Lower lobe of right lung (tissue), 2 donors: ENCODE measurements at places on chromosomes 5 and 9. TPM values are rescaled to one million over a fixed set of nuclear protein-coding genes. Genes with fewer than 3 reads are reported as not detected.
A peak's percentile ranks its signal among the peaks of the same experiment; 100 is the strongest.

The MUSK gene
- total RNA-seq: 3.2 TPM

The PRELID2 gene
- total RNA-seq: 10.2 TPM

The PCDHB9 gene
- 3.0 TPM for total RNA-seq

- no peaks in the 10 kb centered on the region for H3K36me3 ChIP-seq
- peak; percentile 66 for DNase-seq
- no peak overlapping the region for H3K4me3 ChIP-seq
- H3K4me1 ChIP-seq: no peaks in the 10 kb centered on the region
- no peak overlapping the region for H3K27ac ChIP-seq
Observed at GRCh38 chr9:91775011-91775707, 174.9 kb downstream of the ROR2 start.

GRCh38 chr9:23044549-23044948 lies 597.9 kb downstream of the DMRTA1 start:
- no peak overlapping the region for H3K27ac ChIP-seq
- no peaks in the 10 kb centered on the region for H3K36me3 ChIP-seq
- no peak overlapping the region for H3K4me3 ChIP-seq
- H3K27me3 ChIP-seq: no peaks in the 10 kb centered on the region

GRCh38 chr5:376799-377325 lies 55.3 kb downstream of the AHRR start:
- no peak overlapping the region for H3K4me3 ChIP-seq
- peaks cover 25% of the 10 kb centered on the region for H3K4me1 ChIP-seq
- DNase-seq: no peak
- no peaks in the 10 kb centered on the region for H3K27me3 ChIP-seq
- H3K27ac ChIP-seq: no peak overlapping the region

GRCh38 chr9:37082214-37082765 lies 38.1 kb upstream of the ZCCHC7 start:
- no peaks in the 10 kb centered on the region for H3K27me3 ChIP-seq
- peaks cover 20% of the 10 kb centered on the region for H3K4me1 ChIP-seq
- DNase-seq: no peak
- no peak overlapping the region for H3K4me3 ChIP-seq

- H3K4me1 ChIP-seq: peaks cover 22% of the 10 kb centered on the region
- peaks cover 64% of the 10 kb centered on the region for H3K27me3 ChIP-seq
- H3K36me3 ChIP-seq: no peaks in the 10 kb centered on the region
- H3K27ac ChIP-seq: no peak overlapping the region
- no peak overlapping the region for H3K4me3 ChIP-seq
Observed at GRCh38 chr9:130940693-130941576, 1.9 kb upstream of the FIBCD1 start.

DNA sequence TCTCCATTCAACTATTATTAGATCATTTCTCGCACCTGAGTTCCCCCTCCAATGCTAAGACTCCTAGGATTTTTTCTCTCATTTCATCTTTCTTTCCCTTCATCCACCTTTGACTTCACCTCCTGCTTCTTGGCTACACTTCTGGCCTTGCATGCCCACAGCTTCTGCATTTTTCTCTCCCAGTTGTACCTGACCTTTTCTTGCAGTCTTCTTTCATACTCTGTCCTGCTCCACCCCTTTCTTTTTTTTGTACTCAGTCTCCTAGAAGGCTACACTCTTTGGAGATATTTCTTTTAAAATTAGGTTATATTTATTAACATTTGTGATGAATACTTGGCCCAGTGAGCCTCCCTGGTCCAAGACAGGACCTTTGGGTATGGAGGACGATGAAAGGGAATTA lies 190.4 kb downstream of the DEPDC1B start:
- H3K4me3 ChIP-seq: no peak overlapping the region
- no peak overlapping the region for H3K27ac ChIP-seq
- no peaks in the 10 kb centered on the region for H3K36me3 ChIP-seq
- H3K4me1 ChIP-seq: no peaks in the 10 kb centered on the region
- DNase-seq: no peak
